Activated naive CD8-positive, alpha-beta T cell treated with anti-CD3 and anti-CD28 coated beads for 36 hours (primary cell): ENCODE measurements at places on chromosomes 12 and 14.

DNA sequence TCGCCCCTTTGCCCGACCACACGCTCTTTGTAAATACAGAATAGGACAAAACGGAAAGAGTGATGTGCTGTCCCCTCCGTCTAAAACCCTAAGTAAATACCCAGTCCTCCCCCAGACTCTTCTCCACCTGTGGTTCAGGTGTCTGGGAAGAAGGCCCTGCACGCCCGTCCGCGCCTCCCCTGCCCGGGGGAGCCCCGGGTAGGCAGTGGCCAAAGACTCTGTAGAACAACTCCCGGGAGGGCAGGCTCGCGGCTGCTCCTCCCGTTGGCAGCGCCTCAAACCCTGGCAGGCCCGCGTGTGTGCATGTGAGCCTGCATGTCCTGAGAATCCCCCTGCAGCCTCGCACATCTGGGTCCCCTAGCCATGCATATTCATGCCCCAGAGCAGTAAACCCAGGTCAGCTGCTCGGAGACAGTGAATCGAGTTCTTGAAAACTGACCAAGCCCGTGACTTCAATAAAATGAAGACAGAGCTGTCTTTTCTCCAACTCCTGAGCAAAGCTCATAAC lies 165.8 kb downstream of the MON2 start:
- DNase-seq = peak; percentile 5

DNA sequence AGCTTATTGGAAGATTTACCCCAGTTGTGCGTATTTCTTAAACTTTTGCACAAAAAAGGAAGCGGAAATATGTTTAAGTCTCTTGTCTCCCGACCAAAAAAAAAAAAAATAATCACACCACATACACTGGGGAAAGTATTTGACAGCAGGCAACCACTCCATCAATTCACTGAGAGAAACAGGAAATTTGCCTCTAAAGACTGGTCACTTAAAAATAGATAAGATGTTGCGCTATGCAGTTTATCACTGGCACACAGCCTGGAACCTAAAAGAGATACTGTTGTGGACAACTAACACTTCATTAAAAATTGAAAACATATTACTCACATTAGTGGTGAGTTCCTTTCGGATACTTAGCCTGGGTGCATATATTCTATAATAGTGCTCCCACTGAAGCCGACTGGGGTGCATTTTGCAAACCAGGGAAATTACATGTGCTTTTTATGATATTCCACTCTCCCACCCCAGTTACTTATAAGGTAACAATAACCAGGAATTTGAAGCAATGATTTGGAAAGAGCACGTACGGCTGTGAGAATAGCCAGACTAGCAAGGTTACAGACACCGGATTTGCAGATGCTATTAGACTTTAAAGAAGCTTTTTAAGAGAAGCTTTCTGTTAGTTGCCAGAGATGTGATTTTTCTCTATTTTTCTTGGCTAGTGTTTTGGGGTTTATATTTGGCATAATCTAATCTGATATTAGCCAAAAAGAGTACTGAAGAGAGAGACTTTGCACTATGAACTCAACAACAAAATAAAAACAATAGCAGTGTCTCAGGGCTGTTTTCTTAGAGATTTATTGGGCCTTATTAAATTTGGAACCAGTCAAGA lies 311.5 kb downstream of the NOVA1 start:
- no peak for DNase-seq

- DNase-seq = no peak
Measured at GRCh38 chr12:109650808-109651207, 62.8 kb upstream of the FAM222A start.

GRCh38 chr14:103763730-103764488 lies 48.3 kb downstream of the ZFYVE21 start:
- DNase-seq = no peak

DNA sequence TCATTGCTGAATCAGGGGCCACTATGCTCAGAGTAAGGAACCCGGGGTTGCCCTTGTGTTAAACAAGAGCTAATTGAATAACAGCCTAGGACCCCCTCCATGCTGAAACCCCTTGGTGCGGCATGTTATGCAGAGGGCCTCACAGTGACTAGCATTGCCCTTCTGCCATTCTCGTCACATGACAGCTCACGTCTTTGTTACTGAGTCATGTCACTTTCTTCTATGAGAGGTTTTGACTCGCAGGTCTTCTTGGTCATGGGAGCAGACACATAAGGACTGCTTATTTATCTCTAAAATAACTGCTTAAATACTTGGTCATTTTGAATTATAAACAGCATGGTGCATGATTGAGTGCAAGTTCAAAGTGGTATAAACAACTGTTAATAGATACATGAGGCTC lies 24.9 kb downstream of the TCTN1 start:
- no peak for DNase-seq

DNA sequence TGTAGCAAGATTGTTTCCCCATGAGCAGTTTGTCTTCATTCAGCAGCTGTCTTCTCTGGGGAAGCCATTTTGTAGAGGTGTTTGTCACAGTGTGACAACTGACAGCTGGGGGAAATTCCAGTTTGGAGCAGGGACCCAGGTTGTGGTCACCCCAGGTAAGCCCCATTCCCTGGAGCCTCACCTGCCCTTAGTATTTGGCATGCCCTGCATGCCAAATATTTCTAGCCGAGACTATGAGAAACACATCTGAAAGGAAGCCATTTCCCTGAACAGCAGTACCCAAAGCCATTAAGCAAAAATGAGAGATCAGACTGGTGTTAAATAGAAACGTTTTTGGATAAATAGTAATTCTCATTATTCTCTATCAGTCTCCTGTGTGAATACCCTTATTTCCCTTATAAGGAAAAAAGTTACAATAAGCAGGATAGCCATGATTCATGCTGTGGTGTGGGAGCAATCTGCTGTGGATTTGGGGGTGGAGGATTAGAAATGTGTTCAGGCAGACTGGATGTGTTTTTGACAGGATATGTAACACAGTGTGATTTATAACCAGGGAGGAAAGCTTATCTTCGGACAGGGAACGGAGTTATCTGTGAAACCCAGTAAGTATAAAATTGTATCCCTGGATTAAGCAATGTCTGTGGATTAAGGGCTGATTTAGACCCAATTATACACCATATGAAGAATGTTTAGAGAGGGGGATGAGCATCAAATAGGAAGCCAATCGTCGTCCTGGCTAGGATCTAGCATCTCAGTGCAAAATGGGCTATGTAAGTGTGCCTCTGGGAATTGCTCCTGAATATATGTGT lies 68.9 kb downstream of the DAD1 start:
- no peak for DNase-seq

GRCh38 chr14:85233756-85234155 lies 296.2 kb upstream of the FLRT2 start:
- no peak for DNase-seq

DNA sequence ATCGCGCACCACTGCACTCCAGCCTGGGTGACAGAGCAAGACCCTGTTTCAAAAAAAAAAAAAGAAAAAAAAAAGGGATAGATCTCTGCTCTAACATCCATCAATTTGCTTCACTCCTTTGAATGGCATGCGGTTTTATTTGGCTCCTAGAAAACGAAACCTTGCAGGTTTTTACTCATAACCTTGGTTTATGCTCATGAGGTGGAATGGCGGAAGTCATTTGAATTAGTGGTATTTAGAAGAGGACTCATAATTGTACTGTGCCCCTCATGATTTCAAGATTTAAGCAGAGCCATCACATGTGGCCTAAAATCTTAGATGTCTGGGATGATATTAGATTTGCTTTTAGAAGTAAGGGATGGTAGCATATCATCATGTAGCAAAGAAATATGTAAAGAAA lies 29.4 kb downstream of the RBMS2 start:
- no peak for DNase-seq

GRCh38 chr12:45727980-45728629 lies 1.4 kb upstream of the ARID2 start:
- no peak for DNase-seq

- no peak for DNase-seq
Measured at GRCh38 chr14:97718886-97719442, 921.8 kb downstream of the VRK1 start.

- DNase-seq = peak; percentile 23
Measured at GRCh38 chr14:58171090-58171489, 19.1 kb upstream of the ARMH4 start.

DNA sequence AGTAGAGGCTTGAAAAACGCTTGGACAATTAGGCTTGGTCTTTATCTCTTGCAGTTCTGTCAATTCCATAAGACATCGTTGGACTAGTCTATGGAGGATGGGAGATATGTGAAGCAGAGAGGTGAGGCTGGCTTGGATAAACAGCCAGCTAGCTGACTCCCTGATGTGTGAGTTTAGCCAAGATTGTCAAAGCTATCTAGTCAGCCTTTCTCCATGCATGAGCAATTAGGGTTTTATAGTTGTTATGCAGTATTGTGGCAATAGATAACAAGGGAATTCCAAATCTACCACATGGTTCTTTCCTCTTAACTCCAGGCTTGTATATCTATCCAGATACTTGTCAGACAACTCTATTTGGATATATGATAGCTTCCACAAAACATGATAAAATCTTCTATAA lies 153.6 kb upstream of the NRXN3 start:
- no peak for DNase-seq

- DNase-seq = no peak
Measured at GRCh38 chr14:41860586-41860985, 253.9 kb downstream of the LRFN5 start.

DNA sequence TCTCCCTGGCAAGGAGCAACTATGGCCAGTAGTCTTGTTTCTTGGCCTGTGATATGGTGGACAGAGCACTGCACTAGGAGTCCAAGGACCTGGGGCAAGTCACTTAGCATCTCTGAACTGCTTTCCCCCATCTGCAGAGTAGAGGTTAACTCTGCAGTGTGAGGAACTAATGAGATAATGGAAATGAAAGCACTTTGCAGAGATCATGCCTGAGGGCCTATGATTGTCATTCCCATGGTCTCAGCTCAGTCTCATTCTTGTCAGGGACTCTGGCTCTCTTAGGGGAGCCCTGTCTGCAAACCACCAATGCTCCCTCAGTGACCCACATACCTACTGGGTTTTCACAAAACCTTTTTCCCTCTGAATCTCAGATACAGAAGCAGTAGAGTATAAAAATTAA lies 6.5 kb upstream of the PNMA1 start:
- DNase-seq = no peak

GRCh38 chr12:130509454-130509853 lies 171.8 kb downstream of the PIWIL1 start:
- no peak for DNase-seq

GRCh38 chr12:58601529-58601928 lies 318.8 kb downstream of the LRIG3 start:
- DNase-seq = no peak

GRCh38 chr12:78271546-78271945 lies 440.9 kb downstream of the NAV3 start:
- DNase-seq = no peak

DNA sequence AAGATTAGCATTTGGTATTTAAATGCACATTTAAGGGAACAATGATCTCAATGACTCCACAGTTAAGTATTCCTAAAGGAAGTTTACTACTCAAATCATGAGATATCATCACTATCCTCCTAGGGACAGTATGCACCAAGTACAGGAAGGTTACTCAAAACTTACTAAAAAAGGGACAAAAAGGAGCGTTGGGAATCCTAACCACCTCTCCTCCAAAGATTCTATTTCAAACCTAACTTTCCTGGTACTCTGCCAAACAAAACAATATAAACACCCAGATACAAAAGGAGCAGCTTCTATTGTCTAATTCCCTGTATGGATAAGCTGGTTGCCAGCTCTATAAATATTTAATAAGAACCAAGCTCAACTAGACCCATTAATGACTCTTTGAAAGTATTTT lies 377.7 kb downstream of the NUAK1 start:
- DNase-seq = no peak

GRCh38 chr14:68377006-68377405 lies 415.9 kb downstream of the ZFP36L1 start:
- no peak for DNase-seq
